ENCODE measurements at places on chromosomes 12 and 14.

DNA sequence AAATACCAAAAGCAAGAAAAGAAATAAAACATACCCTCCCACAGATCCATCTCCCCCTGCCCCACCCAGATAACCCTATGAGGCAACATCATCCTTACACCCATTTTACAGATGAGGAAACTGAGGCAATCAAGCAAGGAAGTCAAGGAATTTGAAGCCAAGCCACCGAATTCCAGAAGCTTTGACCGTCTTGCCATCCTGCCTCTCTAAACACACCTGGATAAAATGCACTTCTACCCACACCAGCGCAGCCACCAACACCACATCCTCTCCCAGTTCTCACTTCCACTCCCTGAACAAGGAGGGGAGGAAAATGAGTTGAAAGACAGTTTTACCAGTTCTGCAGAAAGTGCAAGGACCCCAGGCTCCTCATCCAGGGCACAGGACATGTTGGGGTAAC lies 13.6 kb downstream of the CMKLR1 start:
- no peak for DNase-seq

DNA sequence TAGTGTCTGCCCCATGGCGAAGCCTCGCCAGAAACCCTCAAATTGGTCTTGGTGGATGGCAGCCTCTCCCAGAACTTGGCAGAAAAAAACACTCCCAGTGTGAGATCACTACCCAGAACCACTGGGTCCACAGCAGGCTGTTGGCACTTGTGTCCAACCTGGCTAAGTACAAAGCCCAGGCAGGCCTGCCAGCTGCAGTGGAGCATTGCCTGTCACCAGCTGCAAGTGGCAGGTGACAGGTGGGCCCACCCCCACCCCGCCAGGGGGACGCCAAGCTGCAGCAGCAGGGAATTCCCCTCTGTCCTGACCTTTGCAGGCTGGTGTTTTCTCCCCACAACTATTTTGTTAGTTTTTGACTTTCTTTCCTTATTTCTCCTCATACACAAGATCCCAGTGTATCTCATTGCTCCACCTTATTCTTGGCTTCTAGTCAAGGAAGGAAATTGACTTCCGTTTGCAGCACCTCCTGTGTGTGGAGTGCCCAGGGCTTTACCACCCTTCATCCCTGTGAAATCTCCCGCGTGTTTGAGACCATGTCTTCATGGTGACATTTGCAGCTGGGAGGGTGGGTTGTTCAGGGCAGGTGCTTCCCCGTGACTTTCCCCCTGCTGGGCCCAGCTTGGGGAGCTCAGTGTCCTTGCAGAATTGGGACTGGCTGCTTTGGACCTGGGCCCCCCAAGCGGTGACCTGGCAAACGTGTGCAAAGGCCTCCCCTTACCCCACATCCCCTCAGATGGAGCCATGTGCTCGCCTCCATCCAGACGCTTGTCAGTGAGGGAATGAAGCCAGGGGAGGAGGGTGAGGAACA lies 73.8 kb upstream of the RIN3 start:
- DNase-seq: no peak

DNA sequence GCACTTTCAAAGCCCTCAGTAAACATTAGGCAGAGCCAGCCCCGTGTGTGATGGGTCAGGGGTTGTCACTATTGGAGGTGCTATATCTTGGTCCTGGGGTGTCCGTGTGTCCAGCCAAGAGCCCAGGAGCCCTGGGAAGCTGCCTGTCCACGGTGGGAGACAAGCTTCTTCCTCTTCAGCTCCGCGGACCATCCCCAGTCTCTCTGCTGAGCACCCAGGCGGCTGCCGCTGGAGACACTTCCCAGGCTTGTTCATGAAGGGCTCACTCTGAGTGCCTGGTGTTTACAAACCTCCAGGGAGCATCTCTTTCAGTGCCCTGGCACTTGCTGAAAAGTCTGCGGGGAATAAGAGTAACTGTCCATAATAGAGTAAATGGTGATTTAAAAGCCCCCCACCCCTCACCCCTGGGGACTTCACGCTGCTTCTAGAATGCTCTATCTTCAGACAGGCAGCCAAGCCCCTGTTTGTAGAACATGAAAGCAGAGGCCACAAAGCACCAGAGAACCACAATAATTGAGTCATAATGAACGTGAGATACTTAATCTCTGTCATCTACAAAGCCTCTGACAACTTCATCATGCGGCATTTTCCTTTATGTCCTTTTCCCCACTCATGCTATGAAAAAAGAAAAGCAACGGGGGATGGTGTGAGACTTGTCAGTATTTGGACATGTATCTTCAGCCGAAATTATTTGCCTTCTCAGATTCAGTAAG lies 178.6 kb downstream of the TMEM132C start:
- DNase-seq: no peak

GRCh38 chr14:80491650-80492049 lies 280.3 kb upstream of the DIO2 start:
- peak; percentile 15 for DNase-seq
